ENCODE measurements at places on chromosomes 2 and 18.

DNA sequence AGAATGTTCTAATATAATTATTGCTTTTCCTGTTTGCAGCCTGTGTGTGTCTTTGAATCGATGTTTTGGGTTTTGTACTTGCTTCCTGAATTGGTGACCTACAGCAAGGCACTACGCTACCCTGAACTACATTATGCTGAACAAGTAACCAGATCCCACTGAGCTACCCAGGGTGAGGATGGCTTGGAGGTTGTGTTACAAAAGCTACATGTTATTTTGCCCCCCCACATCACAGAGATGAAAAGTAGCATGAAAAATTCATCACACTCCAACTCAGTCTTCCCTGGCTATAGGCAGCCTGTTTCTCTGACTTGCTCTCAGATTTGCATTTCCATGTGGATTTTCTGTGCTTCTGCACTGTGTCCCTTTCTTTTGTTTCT, 162.1 kb downstream of the LDLRAD4 start:
- no peak for ATAC-seq

DNA sequence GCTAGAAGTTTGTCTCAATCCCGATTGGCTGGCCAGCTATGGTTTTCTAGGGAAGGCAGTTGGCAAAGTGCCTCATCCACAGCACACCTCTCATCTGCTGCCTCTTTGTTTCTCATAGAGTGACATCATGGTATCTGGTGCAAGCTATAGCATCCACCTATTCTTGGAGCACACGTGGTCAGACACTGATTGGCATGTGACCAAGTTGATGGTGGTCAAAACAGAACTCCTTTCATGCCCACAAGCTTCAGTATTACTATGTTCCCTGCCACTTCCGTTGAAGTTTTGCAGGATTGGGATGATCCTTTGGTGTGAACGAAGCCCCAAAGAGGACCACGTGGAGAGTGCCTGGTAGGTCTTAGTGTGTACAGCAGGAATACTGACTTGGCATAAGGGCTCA, 28.8 kb downstream of the TTC32 start:
- ATAC-seq, result no peak

DNA sequence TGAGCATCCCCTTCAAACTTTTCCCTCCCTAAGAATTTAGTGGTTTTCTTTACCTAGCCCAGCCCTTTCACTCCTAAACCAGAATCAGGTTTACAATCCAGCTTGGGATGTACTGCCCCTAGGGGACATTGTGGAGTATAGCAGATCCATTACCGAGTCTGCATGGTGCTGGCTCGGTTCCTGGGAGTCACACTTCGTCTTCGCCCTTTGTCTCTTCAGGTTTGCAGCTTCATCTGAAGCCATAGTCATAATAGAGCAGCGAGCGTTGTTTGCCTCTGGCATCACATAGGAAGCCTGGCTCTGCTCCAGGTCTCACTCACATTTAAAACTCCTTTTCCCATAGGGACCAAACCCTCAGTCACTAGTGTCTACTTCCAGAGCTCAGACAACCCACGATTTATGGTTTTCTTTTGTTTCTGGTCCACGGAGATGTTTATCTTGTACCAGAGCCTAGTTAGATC, 16.8 kb upstream of the LYPD6 start:
- ATAC-seq, result peak; percentile 89

- ATAC-seq, result no peak
Observed at GRCh38 chr2:76940559-76940958, 581.6 kb downstream of the LRRTM4 start.

GRCh38 chr18:67618061-67618460, 101.5 kb upstream of the DSEL start:
- no peak for ATAC-seq

GRCh38 chr2:219149667-219150066, 10.9 kb downstream of the NHEJ1 start:
- ATAC-seq, result no peak

DNA sequence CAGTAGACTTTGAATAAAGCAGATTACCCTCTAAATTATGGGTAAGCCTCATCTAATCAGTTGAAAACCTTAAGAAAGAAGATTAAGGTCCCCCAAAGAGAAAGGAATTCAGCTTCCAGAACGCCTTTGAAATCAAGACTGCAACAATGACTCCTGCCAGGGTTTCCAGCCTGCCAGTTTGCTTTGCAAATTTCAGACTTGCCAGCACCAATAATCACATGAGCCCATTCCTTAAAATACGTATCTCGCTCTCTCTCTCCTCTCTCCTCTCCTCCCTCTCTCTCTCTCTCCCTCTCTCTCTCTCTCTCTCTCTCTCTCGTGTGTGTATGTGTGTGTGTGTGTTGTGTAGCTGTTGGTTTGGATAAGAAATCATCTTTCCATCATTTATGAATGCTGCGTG, 184.2 kb downstream of the PDE1A start:
- no peak for ATAC-seq

- ATAC-seq, result no peak
Observed at GRCh38 chr2:232537079-232537478, 2.4 kb upstream of the CHRNG start.

DNA sequence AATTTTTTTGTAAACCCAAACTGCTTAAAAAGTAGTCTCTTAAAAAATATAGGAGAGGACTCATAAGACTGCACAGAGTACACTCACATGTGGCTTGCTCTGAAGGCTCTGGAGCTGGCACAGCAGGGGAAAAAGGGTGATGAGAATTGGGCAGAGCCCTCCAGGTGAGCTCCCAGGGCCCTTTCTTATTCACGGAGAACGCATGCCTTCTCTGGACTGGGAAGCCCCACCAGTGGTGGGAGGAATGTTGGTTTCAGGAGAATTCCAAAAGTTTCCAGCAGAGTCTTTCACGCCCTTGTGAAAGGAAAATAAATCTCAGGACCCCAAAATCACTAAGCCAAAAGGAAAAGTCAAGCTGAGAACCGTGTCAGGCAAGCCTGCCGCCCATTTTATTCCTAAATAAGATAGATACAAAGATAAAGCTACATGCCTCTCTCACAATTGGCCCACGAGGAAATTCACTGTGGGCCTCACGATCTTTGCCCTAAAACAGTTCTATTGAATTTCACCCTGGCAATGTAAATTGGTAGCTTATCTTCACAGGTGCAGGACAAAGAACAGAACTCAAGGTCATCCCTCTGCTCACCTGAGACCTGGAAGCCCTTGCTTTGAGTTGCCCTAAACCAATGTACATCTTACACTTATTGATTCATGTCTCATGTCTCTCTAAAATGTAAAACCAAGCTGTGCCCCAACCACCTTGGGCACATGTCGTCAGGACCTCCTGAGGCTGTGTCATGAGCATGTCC, 15.5 kb upstream of the MC5R start:
- no peak for ATAC-seq

DNA sequence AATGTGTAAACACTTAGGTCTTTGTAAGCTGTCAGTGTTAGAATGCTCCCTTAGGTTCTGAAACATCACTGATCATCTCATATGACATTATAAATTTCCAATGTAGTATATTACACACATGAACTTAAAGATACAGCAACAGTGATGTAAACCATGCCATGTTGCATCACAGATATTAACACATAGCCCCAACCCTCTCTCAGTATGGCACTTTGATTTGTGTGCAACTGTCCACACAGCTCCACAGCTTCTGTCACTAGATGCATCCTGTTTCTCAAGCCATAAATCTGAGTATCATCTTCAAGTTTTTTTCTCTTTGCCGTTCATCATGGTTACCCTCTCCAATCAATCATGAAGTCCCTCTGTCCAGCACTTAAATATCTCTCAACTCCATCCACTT, 69.2 kb upstream of the LRP1B start:
- ATAC-seq, result no peak

- ATAC-seq, result no peak
Observed at GRCh38 chr18:61334491-61334850, 1.2 kb downstream of the CDH20 start.

- ATAC-seq, result no peak
Observed at GRCh38 chr2:27088634-27089033, 2.1 kb downstream of the KHK start.

DNA sequence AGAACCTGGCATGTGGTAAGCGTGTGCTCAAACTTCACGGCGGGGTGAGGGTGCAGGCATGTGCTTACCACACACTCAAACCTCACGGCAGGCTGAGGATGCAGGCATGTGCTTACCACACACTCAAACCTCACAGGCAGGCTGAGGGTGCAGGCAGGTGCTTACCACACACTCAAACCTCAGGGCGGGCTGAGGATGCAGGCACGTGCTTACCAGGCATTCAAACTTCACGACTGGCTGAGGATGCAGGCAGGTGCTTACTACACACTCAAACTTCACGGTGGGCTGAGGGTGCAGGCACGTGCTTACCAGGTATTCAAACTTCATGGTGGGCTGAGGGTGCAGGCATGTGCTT, 105.0 kb upstream of the ALKAL2 start:
- ATAC-seq, result no peak

GRCh38 chr2:200732866-200733265, 78.8 kb upstream of the BZW1 start:
- no peak for ATAC-seq

DNA sequence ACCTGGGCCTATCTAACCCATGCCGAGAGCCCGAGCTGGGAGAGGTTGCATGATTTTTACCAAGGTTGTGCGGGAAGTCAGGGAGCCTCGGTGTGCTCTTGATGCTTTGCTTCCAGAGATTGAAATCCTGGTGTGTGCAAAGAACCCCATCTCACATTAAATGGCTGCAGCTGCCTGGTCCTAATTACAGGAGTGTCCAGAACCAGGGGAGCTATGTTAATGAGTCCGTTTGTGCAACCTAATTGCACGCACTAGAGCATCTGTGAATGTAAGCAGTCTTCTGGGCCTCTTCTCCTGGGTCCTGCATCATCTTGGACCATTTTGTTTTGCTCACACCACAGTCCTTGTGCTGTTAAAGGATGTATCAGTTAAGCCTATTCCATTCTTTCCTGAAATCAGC, 263.8 kb downstream of the AGAP1 start:
- no peak for ATAC-seq

GRCh38 chr2:155218945-155219344, 520.5 kb downstream of the KCNJ3 start:
- no peak for ATAC-seq

DNA sequence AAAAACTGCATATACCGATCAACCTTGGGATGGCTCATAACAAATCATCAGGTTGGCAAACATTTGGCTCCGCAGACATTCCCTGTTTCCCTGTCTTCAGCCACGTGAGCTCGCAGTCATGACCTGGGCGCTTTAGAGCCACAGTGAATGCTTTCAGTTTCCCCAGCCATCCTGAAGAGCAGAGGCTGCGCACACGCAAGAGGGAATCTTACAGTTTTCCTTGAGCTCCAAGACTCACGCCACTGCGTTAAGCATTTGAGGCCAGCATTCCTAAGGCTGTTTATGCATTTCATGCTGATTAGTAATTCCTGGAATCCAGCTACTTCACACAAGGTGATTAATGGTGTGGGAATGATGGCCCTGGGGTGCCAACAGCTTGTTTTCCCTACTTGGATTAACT, 95.1 kb downstream of the MTCL1 start:
- ATAC-seq, result peak; percentile 58

GRCh38 chr2:79770926-79771325, 258.1 kb downstream of the CTNNA2 start:
- no peak for ATAC-seq

GRCh38 chr18:49072940-49073339, 122.2 kb upstream of the SMAD7 start:
- no peak for ATAC-seq

GRCh38 chr2:202065876-202066275, 7.2 kb upstream of the KIAA2012 start:
- ATAC-seq, result no peak

- no peak for ATAC-seq
Observed at GRCh38 chr18:47262301-47263149, 11.1 kb upstream of the SKOR2 start.

GRCh38 chr2:103525756-103526155, 763.9 kb downstream of the TMEM182 start:
- ATAC-seq, result no peak

DNA sequence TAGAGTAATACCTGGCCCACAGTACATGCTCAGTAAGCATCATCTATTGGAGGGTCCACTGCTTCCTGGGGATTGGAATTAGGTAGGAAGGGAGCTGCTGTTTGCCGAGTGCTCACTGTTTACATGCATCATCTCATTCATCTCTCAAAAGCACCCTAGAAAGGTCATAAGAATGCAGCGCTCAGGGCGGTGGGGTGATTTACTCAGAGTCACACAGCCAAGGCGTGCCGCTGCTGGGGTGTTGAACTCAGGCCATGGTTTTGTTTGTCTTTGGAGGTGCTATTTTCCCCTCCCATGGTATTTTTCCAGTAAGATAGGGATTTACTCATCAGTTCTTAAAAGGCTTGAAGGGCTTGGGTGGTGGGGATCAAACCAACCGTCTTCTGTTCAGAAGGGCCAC, 227.5 kb downstream of the LDLRAD4 start:
- no peak for ATAC-seq

DNA sequence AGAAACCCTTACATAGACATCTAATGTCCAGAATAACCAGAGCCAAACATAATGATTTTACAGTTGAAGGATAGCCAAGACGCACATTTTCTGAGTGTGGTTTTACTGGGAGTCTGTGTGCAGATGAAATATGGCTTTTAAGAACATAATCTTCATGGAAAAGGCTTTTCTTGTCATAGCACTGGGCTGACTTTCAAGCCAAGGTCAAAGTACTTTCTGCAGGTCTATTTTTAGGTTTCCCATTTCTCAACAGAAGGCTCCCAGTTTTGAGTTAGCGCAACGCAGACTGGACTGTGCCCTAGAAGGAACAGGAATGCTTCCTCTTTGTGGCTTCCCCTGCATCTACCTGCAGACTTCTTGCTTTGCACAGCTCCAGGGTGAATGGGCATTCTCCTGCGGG, 92.3 kb upstream of the UPP2 start:
- ATAC-seq, result no peak

Measured in esophagus mucosa (tissue), 1 donor.